GM23248 (cell line): ENCODE measurements at places on chromosomes 7 and 10. TPM values are rescaled to one million over a fixed set of nuclear protein-coding genes. Genes with fewer than 3 reads are reported as not detected.

DNA sequence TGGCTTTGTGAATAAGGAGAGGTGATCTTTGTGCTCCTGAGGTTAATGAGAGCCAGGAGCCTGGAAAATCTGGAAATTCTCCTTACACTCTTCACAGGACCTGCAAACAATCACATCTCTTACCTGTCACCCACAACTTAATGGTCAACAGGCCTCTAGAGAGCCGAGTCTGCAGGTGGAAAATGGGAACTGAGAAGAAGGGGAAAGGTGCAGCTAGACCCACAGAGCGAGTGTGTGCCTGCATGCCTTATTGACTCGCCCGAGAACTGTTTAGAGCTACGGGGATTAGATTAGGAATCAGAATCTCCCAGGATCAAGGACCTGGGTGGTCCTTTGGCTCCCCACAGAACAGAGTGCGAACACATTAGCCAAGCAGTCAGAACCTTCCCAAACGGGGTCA is 329.6 kb downstream of the PTEN start:
- no peaks in the 10 kb centered on the region for H3K36me3 ChIP-seq
- H3K27me3 ChIP-seq = no peaks in the 10 kb centered on the region
- DNase-seq = no peak
- H3K4me1 ChIP-seq = peaks cover 12% of the 10 kb centered on the region; the same call in 1 of the 2 replicates

The AKR1C4 gene
- not detected in 2 replicates for polyA plus RNA-seq

The CYP26C1 gene
- polyA plus RNA-seq = not detected in 2 replicates

The DRGX gene
- polyA plus RNA-seq = 0.09 and 0.20 TPM in 2 replicates

- H3K27me3 ChIP-seq = no peaks in the 10 kb centered on the region
- no peak for DNase-seq
- H3K4me1 ChIP-seq = peaks cover 26% of the 10 kb centered on the region
These were observed 11.8 kb upstream of the DDIT4 start for GRCh38 chr10:72261784-72262404.

- peaks cover 27% of the 10 kb centered on the region for H3K4me1 ChIP-seq
- H3K4me3 ChIP-seq = peak overlapping the region; percentile 17; the same call in 1 of the 2 replicates
- H3K27me3 ChIP-seq = no peaks in the 10 kb centered on the region
- peak overlapping the region; percentile 49 for H3K27ac ChIP-seq
- DNase-seq = peak; percentile 92
- no peaks in the 10 kb centered on the region for H3K36me3 ChIP-seq
These were observed 109.3 kb downstream of the ETV1 start for GRCh38 chr7:13879994-13880686.

DNA sequence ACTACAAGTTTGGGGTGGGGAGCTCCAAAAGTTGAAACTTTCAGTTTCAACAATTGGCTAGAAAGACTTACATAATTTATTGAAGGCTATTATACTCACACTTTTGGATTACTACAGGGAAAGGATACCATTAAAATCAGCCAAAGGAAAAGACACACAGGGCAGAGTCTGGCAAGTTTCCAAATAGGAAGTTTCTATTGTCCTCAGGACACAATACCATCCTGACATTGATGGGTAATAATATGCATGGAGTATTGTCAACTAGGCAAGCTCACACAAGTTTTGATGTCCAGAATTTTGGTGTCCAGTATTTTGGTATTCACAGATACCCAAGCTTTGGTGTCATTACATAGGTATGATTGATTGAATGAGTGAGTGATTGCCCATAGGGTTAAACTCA is 872.6 kb upstream of the SORCS1 start:
- no peaks in the 10 kb centered on the region for H3K27me3 ChIP-seq
- no peak for DNase-seq
- no peak overlapping the region for H3K4me3 ChIP-seq
- H3K36me3 ChIP-seq = no peaks in the 10 kb centered on the region

GRCh38 chr10:21687266-21688008 is 153.4 kb downstream of the MLLT10 start:
- no peak overlapping the region for H3K4me3 ChIP-seq
- H3K27me3 ChIP-seq = no peaks in the 10 kb centered on the region
- peaks cover 8% of the 10 kb centered on the region; the same call in 1 of the 2 replicates for H3K36me3 ChIP-seq
- peak; percentile 64 for DNase-seq
- peaks cover 21% of the 10 kb centered on the region for H3K4me1 ChIP-seq

DNA sequence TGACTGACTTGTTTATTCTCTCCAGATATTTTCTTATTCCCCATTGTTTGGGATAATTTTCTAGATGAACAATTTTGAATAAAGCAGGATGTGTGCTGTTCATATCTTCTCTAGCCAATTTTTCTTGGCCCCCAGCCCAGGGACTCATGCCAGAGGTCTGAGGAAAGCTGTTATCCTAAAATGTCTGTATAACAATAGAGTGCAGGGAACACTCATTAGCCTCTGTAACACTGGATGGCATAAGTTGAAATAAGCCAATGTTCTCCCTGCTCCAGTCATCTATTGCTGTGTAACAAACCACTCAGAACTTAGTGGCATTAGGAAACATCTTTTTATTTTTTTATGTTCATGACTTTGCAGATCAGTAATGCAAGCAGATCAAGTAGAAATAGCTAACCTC is 121.7 kb upstream of the TRIM24 start:
- no peaks in the 10 kb centered on the region for H3K36me3 ChIP-seq
- no peak overlapping the region for H3K4me3 ChIP-seq
- H3K27me3 ChIP-seq = no peaks in the 10 kb centered on the region
- H3K27ac ChIP-seq = no peak overlapping the region

The AKR1C8 gene
- polyA plus RNA-seq = not detected in 2 replicates

The CNPY1 gene
- not detected in 2 replicates for polyA plus RNA-seq

DNA sequence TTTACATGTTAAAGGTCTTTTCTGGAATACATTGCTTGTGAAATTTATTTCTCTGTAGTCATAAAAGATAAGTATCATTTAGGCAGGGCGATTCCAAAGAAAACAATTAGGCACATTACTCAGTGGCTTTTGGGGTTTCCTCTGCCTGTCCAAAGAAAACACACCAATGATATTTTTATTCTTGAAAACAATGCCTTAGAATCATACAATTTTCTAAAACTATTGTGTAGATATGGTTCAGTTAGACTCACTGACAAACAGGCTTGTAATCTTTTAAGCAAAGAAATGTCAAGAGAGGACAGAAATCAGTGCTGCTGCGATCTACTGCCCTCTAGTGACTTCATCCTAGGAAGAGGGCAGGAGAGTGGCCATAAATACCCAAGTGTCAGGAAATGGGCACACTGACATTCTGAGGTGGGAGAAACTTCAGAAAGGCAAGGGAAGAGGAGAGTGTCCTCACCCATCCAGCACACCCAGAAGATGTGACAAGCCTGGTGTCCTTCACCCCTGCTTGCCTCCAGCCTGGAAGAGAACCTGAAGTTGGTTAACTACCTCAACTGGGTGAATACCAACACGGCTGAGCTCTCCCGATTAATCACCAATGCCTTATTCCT is 120.5 kb downstream of the GALNT11 start:
- H3K36me3 ChIP-seq = peaks cover 72% of the 10 kb centered on the region
- H3K27ac ChIP-seq = 0 out of 2 replicates have a peak overlapping the region, but pooled peaks have one; percentile 11
- H3K4me3 ChIP-seq = no peak overlapping the region
- no peaks in the 10 kb centered on the region for H3K27me3 ChIP-seq
- peaks cover 17% of the 10 kb centered on the region for H3K4me1 ChIP-seq

The PFKFB3 gene
- polyA plus RNA-seq = 23.5 and 23.7 TPM in 2 replicates

DNA sequence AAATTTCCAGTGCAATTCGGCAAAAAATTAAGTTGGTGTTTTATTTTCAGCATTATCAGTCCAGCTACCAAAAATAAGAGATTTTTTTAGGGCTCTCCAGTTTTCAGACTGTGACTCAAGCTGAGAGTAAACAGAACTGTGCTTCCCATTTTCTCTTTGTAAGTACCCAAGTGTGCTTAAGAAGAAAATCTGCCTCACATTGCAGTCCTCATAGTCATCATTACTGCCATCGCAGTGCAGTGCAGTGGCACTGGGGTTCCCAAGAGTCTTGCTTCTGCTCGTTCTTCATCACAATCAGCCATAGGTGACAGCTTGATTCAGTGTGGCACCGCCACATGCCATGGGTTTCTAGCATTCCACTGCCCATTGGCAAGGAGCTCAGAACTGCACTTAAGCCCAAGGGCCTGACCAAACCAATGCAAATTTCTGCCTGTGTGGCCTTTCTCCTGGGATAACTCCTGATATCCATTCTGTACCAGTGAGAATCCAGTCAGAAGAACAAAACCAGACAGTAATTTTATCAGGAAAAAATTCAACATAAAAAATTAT is 25.6 kb upstream of the ERCC6 start:
- H3K4me1 ChIP-seq = peaks cover 79% of the 10 kb centered on the region
- DNase-seq = peak; percentile 71
- no peaks in the 10 kb centered on the region for H3K27me3 ChIP-seq

- DNase-seq = no peak
- peaks cover 17% of the 10 kb centered on the region for H3K4me1 ChIP-seq
- no peak overlapping the region for H3K27ac ChIP-seq
- no peaks in the 10 kb centered on the region for H3K36me3 ChIP-seq
These were observed 668.2 kb downstream of the KCNMA1 start for GRCh38 chr10:76969366-76969948.
